Neural progenitor cell (in vitro differentiated cells): ENCODE measurements at places on chromosomes 5 and 9. TPM values are rescaled to one million over a fixed set of nuclear protein-coding genes. Genes with fewer than 3 reads are reported as not detected.

GRCh38 chr5:181190711-181191525, 14.1 kb downstream of the TRIM7 start:
- peak; percentile 80 for DNase-seq

Gene LCN2
- total RNA-seq: not detected in 2 replicates

GRCh38 chr5:7690557-7690956, 160.4 kb downstream of the CFAP90 start:
- peak; percentile 13 for DNase-seq

- DNase-seq: no peak
These were observed 39.3 kb upstream of the DAB2 start for GRCh38 chr5:39464088-39464487.

- no peak for DNase-seq
These were observed 94.9 kb upstream of the TNC start for GRCh38 chr9:115212832-115213231.

GRCh38 chr5:89343666-89344065, 460.7 kb upstream of the MEF2C start:
- DNase-seq: no peak

GRCh38 chr5:38948501-38948900, 102.7 kb downstream of the OSMR start:
- DNase-seq: no peak

DNA sequence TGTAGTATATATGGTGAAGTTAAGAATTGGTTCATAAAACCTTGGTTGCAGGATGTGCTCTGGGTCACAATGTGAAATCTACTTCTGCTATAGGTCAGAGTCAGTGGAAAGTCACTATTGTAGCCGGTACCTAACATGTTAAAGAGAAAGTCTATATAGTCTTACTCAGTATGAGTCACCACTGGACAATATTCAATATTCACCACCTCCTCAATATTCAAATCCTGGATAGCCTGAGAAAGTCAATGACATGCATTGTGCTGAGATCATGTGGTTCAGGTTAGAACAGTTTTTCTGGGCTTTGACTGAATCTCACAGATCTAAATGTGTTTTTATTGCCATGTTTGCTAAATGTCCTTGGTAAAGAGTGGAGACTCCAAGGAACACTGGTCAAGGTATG, 108.8 kb downstream of the HMHB1 start:
- no peak for DNase-seq

Gene C9
- total RNA-seq: not detected in 2 replicates

Gene LRRC26
- total RNA-seq: 0.59 TPM in 1 of 2 replicates, not detected in the other

Gene ATP10B
- total RNA-seq: not detected in 2 replicates

GRCh38 chr9:37343724-37344123, 78.8 kb upstream of the GRHPR start:
- no peak for DNase-seq

- peak; percentile 16 for DNase-seq
These were observed 47.6 kb upstream of the ADCY2 start for GRCh38 chr5:7348168-7348854.

DNA sequence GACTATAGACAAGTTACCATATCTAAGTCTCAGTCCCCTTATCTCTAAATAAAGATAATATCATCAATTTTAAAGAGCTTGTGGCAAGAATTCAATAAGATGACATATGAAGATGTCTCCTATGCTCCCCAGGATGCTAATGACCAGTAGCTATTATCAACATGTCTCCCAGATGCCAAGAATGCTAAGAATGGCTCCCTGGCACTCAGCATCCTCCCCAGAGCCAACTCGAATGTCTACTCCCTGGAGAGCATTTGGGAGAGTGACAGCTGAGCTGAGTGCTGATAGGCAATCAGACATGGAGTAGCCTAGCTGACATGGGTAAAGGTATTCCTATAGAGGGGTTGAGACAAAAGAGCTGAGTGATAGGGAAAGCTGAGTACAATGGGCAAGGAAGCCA, 15.9 kb downstream of the P4HA2 start:
- DNase-seq: no peak

Gene ROR2
- total RNA-seq: 20.1 and 32.7 TPM in 2 replicates

Gene KIF20A
- 128 and 158 TPM in 2 replicates for total RNA-seq

GRCh38 chr5:53397845-53398244, 82.6 kb upstream of the FST start:
- no peak for DNase-seq

GRCh38 chr5:16976625-16977008, 40.5 kb upstream of the MYO10 start:
- no peak for DNase-seq

Gene F2R
- total RNA-seq: 48.5 and 53.8 TPM in 2 replicates

Gene ACSL6
- not detected in 2 replicates for total RNA-seq

Gene HRH2
- total RNA-seq: 0.19 TPM in 1 of 2 replicates, not detected in the other

Gene SPAG8
- total RNA-seq: 1.3 and 1.6 TPM in 2 replicates

DNA sequence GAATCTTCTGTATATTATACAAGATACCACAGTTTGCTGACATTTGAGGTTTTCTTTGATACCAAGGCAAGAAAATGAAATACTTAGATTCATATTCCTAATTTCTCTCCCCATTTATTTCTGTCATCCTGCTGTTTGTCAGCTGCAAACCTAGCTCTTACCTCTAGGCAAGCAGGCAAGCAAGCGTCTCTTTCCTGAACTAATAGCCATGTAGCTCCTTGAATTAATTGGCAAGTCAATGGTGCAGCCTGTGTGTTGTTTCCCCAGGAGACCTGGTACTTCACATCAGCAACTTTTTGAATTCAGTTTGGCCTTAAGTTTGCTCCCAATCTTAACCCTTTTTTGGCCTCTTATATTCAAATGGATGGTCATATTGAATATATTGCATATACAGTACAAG, 573.6 kb upstream of the ARRDC3 start:
- peak; percentile 47 for DNase-seq

DNA sequence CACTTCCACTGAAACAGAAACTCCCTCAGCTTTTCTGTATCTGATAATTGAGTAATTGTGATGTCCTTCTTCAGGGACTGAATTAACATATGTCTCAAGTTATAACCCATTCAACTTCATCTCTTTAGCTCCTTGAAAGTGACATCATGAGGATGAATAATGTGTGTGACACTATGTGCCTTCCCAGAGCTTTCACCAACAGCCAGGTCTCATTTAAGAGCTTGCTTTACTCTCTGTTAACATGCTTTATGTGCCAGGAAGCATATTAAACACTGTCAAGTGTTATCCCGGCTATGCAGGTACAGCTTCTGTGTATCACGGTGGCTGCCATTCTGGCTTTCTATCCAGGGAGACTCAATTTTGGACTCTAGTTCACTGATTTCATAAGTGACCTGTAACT, 799.9 kb downstream of the CDH12 start:
- DNase-seq: no peak

DNA sequence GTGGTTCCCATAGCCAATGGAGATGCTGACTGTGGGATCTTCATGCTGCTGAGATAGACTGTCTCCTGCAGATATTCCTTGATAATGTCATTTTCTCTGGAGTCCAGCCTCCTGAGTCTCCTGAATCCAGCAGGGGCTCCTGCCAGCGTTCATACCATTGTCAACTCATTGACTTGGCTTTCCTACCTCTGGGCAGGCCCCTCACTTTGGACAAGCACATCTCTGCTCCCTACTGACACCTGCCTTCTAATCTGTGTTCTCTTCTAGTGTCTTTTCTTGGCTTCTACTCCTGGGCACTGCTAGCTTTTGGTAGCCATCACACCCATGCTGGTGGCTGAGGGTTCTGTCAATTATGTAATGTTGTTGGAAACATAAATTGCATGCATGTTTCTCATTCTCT, 138.0 kb downstream of the ADCY2 start:
- DNase-seq: no peak

DNA sequence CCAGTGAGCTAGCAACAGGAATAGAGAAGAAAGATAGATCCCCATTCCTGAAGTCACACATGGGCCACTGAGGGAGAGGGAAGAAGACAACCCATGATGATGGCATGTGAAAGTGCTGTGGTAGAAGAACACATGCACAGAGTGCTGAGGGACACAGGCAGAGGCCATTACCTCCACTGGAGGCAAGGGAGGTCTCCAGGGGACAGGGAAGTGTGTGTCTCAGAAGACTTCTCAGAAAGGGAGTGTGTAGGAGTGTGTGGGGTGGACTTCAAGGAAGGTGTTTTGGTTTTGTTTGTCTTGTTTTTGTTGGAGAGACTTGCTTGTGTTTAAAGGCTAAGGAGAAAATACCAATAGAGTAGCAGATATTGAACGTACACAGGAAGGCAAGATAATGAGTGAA, 77.0 kb upstream of the SMARCA2 start:
- no peak for DNase-seq

GRCh38 chr9:24451346-24451745, 94.4 kb downstream of the IZUMO3 start:
- no peak for DNase-seq

Gene IARS1
- total RNA-seq: 180 and 260 TPM in 2 replicates

DNA sequence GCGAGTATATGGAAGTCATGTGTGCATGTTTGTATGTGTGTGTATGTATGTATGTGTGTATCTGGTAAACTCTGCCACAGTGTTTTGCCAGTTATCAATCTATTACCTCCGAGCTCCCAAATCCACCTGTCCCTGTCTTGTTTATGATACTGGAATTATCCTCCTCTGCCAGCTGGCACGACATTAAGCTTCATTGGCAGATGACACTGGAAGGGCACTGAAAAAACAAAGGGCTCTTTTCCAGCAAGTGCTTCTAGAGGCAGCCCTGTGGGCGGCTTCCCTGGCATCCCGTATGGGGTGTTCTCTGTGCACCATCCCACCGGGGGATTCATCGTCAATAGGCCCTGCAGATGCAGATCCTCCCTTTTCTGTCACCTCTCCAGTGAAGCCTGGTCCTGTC, 221.5 kb downstream of the MSX2 start:
- no peak for DNase-seq

DNA sequence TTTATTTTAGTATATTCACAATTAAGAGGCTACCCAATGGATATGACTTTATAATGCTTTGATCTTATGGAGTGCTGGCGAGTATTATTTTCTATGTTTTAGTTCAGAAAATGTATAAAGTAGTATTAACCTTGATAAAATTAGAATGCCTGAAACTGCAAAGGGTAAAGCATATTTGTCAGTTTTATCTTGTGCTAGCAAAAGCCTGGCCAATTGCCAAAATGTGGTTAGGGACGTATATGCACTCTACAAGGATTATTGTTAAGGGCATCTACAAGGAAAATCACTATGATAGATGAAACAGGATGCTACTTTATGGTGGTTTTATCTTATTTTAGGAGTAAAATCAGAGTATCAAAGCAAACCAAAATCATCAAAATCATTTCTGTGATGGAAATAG, 281.7 kb downstream of the CCDC171 start:
- no peak for DNase-seq

Gene NEUROG1
- not detected in 2 replicates for total RNA-seq

GRCh38 chr9:126935630-126936029, 21.0 kb downstream of the RALGPS1 start:
- DNase-seq: no peak

Gene ADAMTS6
- 7.1 and 14.3 TPM in 2 replicates for total RNA-seq

DNA sequence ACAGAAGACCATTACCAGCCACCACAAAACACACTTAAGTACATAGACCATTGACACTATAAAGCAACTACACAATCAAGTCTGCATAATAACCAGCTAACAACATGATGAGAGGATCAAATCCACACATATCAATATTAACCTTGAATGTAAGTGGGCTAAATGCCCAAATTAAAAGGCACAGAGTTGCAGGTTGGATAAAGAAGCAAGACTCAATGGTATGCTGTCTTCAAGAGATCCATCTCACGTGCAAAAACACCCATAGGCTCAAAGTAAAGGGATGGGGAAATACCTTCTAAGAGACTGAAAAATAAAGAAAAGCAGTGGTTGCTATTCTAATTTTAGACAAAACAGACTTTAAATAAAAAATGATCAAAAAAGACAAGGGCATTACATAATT, 113.6 kb upstream of the CD180 start:
- DNase-seq: no peak

Gene UQCRQ
- 45.0 and 63.1 TPM in 2 replicates for total RNA-seq

DNA sequence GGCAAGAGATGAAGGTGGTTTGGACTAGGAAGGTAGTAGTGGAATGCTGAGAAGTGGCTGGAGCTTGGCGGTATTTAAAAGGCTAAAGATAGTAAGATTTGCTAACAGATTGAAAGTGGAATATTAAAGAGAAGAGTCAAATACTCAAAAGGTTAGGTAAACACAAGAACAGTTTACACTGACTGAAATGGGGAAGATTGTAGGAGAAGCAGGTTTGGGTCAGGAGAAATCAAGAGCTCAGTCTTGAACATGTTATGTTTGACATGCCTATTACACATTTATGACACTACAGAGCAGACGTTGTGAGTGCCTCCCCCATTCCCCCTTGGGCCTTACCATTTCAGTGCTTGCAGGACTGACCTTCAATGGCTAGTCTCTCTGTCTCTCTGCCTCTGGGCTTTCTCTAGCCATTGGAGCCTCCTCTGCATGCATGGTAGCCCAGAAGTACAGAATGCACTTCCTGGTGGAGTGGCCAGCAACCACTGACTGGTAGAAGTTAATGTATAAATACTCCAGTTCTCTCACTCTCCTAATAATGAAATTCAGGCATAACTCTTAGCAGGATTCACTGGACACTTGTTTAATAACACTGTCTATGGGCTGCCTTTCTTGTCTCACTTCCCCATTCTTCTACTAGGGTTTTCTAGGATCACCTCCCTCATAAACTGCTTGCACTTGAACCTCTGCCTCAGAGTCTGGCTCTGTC, 56.8 kb downstream of the HMGCS1 start:
- DNase-seq: no peak

DNA sequence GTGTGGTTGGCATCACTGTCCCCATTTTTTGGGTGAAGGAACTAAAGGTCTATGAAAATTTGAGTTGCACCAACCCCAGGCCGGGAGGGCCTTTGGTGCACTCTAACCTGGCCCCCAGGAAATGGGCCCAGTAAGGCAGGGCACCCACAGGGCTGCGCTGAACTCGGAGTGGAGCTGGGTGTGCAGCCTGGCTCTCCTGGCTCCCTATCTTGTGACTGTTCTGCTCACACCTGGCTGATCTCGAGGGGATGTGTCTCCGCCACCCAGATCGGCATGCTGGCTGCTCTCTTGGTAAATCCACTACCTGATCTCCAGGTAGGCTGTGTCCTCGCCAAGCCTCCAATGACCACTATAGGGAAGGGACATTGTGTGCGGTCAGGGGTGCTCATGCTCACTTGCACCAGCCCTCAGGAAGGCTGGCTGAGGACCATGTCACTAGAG, 259.8 kb downstream of the NSG2 start:
- DNase-seq: no peak

Gene NELFB
- 35.2 and 76.1 TPM in 2 replicates for total RNA-seq

Gene BSPRY
- total RNA-seq: 0.25 and 0.58 TPM in 2 replicates

- DNase-seq: no peak
These were observed 34.4 kb downstream of the AHRR start for GRCh38 chr5:355958-356357.

DNA sequence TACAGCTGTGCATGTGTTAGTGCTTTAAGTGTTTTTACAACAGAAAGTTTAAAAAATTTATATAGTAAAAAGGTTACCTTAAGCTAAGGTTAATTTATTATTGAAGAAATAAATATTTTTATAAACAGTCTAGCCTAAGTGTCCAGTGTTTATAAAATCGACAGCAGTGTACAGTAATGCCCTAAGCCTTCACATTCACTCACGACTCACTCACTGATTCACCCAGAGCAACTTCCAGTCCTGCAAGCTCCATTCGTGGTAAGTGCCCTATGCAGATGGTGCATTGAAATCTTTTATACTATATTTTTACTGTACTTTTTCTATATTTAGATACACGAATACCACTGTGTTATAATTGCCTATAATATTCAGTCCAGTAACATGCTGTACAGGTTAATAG, 159.1 kb downstream of the ROR2 start:
- DNase-seq: no peak

Gene BHMT2
- not detected in 2 replicates for total RNA-seq

Gene TLX3
- not detected in 2 replicates for total RNA-seq

Gene GDA
- total RNA-seq: 2.5 and 2.7 TPM in 2 replicates

GRCh38 chr5:141529002-141529401, 40.1 kb downstream of the PCDHGC5 start:
- DNase-seq: no peak

GRCh38 chr5:175690586-175690985, 32.7 kb downstream of the HRH2 start:
- DNase-seq: no peak
